ENCODE measurements at places on chromosomes 2 and 18.

- DNase-seq = no peak
Measured at GRCh38 chr2:157876786-157877138, 632 bp upstream of the ACVR1 start.

DNA sequence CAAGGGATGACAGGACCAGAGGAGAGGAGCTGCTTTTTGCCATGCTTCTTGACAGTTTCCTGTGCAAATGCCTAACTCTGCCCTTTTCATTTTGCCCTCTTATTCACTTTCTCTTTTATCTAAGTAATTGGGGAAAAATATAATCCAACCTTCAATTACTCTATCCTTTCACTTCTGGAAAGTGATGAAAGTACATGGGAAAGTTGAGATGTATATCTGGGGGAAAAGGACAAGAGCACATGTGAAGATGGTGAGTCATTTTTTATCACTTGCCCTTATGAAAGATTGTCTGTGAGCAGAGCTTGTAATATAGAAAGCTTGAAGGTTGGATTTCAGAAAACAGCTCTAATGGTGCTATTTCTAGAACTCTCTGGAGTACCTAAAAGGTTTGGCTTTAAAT, 1070.7 kb downstream of the CNTNAP5 start:
- peak; percentile 14 for DNase-seq

DNA sequence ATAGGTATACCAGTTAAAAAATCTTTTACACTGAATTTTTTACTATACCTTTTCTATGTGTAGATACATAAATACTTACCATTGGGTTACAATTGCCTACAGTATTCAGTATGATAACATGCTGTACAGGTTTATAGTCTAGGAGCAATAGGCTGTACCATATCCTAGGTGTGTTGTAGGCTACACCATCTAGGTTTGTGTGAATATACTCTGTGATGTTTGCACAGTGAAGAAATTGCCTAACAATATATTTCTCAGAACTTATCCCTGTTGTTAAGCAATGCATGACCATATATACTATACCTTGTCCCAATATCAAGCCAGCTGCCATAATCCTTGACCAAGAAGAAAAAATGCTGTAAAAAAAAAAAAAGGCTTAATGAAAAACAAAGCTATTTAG, 114.5 kb downstream of the PIGN start:
- DNase-seq = no peak

DNA sequence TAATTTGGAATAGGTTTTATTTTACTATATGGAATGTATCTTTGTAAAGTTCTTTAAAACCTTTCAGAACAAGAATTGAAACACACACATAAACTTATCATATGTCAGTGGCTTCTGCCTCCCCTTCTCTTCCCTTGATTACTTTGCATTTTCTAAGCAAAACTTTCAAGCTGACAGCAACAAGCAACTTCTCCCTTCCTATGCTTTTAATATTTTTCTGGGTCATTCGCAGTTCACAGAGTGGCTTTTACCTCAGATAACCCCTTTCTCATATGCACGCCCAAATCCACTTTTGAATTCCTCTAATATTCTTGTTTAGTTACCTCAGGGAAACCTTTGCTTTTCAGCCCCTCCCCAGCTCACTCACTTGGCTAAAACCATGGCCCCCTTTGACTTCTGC, 36.7 kb upstream of the CDC42EP3 start:
- no peak for DNase-seq

DNA sequence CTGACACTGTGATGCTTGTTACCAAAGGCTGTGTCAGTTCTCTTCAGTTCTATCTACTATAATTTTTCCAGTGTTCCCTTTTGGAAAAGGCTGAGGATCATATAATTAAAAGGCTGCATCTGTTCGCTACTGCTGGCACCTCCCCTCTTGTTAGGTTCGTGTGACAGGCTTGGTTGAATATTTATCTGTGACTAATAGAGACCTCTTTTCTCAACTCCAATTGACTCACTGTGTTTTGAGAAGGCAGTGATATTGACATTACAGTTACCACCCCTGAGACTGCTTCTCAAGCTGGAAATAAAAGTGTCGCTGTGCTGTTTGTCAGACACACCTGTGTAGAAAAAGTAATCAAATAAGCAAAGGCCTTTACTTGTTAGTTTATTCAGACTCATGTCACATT, 205.5 kb upstream of the KCNH7 start:
- no peak for DNase-seq

DNA sequence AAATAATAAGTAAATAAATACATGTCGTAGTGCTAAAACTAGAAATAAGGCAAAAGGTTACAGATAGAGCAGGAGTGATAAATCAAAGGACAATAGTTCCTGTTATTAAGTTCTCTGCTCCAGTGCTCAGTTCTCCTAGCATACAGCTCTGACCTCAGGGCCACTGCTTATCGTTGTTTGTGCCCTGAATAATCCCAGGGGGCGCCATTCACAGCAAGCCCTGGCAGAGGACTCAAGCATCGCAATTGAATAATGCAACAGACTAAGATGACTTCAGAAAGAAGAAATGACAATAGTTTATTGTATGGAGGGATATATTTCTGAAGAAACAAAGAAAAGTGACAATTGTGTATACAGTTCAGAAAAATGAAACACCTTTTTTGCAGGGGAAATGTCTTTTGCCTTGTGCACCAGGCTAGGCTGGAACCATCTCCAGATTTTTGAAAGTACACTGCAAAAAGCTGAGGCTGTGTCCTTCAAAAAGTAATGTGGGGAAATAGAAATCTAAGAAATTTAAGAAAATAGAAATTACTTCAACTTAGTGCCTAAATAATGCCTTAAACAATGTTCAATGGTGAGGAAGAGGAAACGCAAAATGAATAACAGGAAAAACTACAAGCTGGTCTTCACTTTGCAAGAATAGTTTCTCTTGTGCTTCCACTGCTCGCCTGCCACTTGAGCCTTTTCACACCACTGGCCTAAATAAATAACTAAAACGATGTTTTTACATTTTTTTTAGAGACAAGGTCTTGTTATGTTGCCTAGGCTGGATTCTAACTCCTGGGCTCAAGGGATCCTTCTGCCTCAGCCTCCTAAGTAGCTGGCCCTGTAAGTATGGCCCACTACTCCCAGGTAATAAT, 19.0 kb upstream of the CCNYL1 start:
- DNase-seq = no peak

DNA sequence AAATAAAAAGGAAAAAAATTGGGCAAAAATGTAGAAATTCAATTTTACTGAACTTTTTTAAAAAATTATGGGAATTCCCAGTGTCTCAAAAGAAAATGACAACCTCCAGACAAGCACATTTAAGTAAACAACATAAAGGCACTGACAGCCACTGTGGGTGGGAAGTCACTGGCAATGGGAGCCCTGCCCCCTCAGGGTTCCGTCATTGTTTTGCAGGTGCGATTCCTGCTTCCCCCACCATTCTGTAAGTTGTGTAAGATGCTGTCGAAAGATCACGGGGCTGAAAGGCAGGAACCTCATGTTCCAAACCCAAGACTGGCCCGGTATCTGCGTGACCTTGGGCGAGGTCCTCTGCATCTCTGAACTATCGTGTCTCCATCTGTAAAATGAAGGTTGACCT, 15.8 kb upstream of the ASPRV1 start:
- no peak for DNase-seq

DNA sequence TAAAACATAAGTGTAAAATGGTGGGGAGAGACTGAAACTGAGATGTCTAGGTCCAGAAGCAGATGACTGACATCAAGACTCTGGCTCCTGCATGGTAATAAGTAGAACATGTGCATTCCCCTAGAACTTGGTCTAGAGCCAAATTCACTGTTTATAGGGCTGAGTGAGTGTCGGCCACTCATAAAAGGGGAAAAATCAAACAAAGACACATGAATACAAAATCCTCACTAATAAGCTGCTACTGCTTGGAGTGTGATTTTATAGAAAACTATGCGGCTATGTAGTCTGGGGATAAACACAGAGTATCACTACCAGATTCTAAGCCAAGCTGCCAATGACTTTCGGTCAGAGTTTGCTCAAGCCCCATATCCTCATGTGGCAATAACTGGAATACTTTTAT, 1080.8 kb upstream of the DDX18 start:
- no peak for DNase-seq

GRCh38 chr2:27494284-27494943, 586 bp downstream of the FNDC4 start:
- peak; percentile 41 for DNase-seq

GRCh38 chr2:234348081-234348480, 148.8 kb downstream of the ARL4C start:
- DNase-seq = no peak

- no peak for DNase-seq
Measured at GRCh38 chr2:45860136-45861121, 209.0 kb downstream of the PRKCE start.

DNA sequence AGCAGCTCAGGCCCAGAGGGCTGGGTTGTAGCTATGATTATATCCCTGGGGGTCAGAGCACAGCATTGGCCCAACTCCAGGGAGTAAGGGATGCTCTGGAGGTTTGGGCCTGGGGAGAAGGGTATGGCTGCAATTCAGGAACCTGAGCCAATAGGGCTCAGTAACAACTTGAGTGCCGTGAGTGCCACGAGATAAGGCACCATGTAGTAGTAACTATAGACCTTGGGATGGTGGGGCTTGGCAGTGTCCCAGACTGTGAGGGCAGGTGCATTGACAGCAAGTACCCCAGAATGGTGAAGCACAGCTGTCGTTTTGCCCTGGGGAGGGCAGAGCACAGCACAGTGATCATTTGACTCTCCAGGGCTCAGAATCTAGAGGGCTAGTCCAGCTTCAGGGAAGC, 45.1 kb upstream of the ZNF396 start:
- no peak for DNase-seq

DNA sequence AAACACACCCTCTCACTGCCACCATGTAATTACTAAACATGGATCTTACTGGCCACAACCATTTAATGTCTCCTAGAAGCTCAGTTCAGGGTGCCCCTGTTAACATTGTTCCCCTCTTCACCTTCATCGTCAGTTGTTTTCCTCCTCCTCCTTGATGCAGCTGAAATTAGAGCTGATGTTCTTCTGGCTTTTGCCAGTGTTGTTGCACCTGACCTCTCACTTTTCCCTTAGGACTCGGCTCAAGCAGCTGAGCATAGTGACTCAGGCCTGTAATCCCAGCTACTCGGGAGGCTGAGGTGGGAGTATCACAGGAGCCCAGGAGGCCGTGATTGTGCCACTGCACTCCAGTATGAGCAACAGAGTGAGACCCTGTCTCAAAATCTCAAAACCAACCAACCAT, 70.8 kb downstream of the ACSL3 start:
- no peak for DNase-seq

DNA sequence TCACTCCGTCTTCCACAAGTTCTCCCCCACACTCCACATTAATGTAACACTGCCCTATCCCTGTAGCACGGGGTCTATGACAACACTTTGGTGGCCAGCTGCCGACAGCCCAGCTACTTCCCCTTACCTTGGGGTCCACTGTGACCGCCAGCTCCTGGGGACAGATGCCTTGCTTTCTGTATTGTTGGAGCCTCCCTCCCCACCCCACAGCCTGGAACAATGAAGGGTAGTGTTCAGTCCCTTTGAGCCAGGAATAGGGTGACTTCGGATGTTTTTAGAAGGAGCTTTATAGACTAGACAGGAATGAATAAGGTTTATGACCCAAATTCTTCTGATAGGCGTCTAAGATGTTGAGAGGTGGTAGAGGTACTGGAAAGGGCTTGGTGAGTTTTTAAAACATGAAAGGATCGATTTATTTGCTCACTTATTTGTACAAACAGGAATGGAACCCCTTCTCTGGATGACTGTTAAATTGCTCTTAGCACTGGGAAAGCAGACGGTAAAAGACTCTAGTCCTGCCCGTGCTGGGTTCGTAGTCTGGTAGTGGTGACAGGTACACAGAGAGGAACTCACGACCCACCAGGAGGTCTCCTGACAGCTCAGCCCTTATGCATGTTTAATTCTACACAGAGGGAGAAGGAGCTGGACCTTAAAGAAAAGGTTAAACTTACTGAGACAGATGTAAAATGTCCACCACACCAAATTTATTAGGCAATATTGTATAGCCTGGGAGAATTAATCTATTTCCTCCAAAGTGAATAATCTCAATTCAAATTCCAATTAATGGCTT, 90.9 kb downstream of the MYCN start:
- DNase-seq = no peak

- no peak for DNase-seq
Measured at GRCh38 chr2:54538537-54538936, 82.4 kb downstream of the SPTBN1 start.

- DNase-seq = no peak
Measured at GRCh38 chr18:77894060-77894459, 644.4 kb downstream of the GALR1 start.

DNA sequence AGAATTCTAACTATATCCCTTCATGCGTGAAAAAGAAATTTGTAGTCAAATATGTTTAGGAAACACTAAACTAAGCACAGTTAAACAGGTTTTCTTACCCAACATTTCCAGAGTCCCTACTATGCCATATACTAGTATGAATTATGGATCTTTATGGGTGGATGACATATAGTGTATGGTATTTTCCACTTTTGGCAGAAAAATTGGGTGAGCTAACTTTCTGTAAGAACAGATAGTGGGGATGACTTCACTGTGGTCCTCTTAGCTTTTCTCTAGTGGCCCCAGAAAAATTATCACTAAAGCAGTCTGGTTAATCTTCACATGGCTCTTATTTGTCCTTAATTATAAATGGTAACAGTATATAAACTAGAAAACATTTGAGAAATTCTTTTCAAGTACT, 240.0 kb upstream of the GULP1 start:
- no peak for DNase-seq

DNA sequence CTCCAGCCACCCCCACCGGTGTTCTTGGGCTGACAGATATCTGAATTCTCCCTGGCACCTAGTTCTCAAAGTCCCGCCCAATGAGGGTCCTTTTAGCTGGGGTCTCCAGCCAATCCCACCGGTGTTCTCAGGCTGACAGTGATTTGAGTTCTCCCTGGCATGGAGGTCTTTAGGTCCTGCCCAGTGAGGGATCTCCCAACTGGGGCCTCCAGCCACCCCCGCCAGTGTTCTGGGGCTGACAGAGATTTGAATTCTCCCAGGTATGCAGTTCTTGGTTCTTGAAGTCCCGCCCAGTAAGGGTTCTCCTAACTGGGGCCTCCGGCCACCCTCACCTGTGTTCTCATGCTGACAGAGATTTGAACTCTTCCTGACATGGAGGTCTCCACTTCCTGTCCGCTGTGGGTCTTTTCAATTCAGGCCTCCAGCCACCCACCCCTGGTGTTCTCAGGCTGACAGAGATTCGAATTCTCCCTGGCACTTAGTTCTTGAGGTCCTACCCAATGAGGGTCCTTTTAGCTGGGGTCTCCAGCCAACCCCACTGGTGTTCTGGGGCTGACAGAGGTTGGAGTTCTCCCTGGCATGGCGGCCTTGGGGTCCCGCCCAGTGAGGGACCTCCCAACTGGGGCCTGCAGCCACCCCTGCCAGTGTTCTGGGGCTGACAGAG, 154.6 kb downstream of the ANKRD36 start:
- DNase-seq = no peak

GRCh38 chr18:77023102-77023782, 109.3 kb downstream of the MBP start:
- DNase-seq = peak; percentile 5

DNA sequence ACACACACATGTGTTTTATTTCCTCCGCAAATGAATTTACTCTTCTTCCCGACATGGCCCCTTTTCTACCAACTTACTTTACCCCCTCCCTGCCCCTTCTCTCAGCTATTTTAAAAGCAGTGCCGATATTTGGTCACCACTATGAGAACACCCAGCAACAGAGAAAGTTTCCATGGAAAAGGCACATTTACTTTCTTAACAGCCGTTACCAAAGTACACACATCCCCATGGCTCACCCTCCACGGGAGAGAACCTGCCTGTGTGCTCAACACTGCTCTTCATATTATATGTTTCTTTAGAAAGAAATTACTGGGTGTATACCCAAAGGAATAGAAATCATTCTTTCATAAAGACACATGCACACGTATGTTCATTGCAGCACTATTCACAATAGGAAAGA, 714.4 kb downstream of the DCDC2C start:
- DNase-seq = no peak

- no peak for DNase-seq
Measured at GRCh38 chr18:10838553-10838952, 310.8 kb downstream of the PIEZO2 start.

Measured in skeletal muscle cell (primary cell).